ENCODE measurements at places on chromosomes 7 and 10. TPM values are rescaled to one million over a fixed set of nuclear protein-coding genes. Genes with fewer than 3 reads are reported as not detected.

DNA sequence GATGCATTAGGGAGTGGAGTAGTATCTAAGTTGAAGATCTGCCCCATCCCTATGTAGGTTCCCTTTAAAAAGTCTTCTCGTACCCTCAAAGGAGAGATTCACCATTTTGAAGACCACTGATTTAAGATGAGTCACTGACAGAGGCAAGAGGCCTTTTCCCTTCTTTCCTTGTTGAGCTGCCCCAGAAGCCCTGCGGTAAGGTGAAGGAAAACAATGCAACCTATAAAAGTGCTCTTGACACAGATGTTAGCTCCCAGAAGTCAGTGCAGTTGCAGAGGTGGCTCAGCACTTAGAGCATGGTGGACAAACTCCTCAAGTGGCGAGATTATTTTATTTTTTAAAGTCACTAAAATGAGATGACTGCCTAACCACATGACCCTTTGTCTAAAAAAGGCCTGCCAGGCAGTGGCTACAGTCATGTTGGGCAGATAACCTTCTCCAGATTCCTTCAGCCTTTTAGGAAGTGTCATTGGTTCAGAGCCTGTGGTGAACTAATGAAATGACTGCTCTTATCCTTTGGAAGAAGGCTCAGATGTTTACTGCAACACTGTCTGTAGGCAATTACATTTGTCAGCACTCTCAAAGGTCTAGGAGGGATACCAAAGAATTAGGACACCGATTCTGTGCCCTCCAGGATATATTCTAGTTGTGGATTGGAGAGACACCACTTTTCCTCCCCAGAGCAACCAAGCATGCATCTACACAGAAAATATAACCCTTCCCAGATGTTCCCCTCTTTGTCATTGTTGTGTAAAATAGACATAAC is 88.7 kb downstream of the ARID5B start:
- no peak overlapping the region for H3K27ac ChIP-seq
- H3K4me3 ChIP-seq: no peak overlapping the region
- DNase-seq: peak; percentile 6
- H3K36me3 ChIP-seq: no peaks in the 10 kb centered on the region

Gene PHF14
- polyA plus RNA-seq: 5.4 TPM

Gene LOXL4
- 0.03 TPM for polyA plus RNA-seq

- no peaks in the 10 kb centered on the region for H3K27me3 ChIP-seq
- no peaks in the 10 kb centered on the region for H3K36me3 ChIP-seq
- DNase-seq: no peak
- no peak overlapping the region for H3K27ac ChIP-seq
- H3K4me1 ChIP-seq: no peaks in the 10 kb centered on the region
Measured at GRCh38 chr7:46035166-46035565, 114.1 kb upstream of the IGFBP3 start.

DNA sequence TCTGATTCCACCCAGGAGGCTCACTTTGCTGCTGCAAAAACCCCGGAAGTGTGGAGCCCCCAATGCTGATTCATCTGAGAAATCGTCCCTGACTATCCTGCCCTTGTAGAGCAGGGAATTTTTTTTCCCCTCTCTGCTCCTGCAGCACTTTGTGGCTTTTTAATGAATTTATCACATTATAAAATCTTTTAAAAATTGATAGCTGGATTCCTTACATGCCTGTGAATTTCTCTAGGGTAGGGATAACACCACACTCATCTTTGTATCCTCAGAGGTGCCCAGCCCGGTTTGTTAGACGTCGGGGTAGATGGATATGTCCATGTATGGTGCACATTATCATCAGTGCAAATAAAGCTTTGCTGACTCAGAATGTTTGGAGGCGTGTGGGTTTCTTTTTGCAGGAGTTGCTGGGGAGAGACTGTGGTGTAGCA is 185.7 kb downstream of the STK31 start:
- H3K4me1 ChIP-seq: no peaks in the 10 kb centered on the region
- no peaks in the 10 kb centered on the region for H3K36me3 ChIP-seq
- no peak for DNase-seq
- no peak overlapping the region for H3K27ac ChIP-seq

DNA sequence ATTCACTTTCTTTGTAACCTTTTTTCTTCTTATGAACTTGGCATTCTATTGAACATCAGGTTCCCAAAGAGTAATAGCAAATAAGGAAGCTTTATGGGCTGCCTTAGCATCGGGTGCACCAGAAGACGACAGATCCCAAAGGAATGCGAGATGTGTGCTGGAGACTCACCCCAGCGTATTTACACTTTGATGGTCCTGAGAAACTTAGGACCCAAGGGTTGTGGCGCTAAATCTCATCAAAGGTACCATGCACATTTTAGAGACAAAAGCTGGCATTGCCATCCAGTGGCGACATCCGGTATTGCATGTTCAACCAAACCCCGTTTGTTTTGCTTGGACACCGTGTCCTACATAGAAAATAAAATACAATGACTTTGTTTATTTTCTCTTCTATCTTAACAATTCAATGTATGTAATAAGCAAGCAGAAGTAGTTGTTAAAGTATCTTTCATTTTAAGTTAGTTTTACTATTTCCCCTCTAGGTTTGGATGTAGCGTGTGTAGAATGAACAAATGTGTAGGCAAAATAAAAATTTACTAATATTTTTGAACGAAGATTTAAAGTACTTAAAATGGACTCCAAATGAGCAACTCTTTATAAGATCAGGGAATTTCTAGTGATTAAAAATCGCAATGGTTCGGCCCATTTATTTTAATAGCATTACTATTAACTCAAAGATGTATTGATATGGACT is 1154.8 kb downstream of the GATA3 start:
- no peaks in the 10 kb centered on the region for H3K36me3 ChIP-seq
- H3K27ac ChIP-seq: no peak overlapping the region
- no peaks in the 10 kb centered on the region for H3K27me3 ChIP-seq
- peak; percentile 14 for DNase-seq

DNA sequence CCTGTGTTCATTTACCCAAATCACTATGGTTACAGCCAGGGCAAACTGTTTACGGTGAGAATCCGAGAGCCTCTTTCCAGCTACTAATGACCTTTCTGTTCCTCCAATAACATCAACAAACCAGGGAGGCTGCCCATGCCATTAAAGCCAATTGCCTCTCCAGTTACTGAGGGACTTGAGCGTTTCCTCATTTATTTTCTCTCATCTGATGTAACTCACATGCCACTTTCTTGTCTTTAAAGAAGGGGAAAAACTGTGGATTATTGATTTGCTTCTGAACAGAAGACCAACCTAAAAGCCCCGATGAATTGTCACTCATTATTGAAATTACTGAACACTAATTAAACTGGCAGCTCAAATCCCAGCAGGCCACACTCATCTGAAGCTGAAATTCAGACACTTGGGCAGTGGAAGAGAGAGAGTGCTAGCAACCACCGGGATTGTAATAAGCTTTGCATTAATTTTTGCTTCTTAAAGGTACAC is 595.8 kb upstream of the MKI67 start:
- no peak overlapping the region for H3K4me3 ChIP-seq
- no peaks in the 10 kb centered on the region for H3K27me3 ChIP-seq
- no peak overlapping the region for H3K27ac ChIP-seq
- H3K36me3 ChIP-seq: no peaks in the 10 kb centered on the region
- no peak for DNase-seq

DNA sequence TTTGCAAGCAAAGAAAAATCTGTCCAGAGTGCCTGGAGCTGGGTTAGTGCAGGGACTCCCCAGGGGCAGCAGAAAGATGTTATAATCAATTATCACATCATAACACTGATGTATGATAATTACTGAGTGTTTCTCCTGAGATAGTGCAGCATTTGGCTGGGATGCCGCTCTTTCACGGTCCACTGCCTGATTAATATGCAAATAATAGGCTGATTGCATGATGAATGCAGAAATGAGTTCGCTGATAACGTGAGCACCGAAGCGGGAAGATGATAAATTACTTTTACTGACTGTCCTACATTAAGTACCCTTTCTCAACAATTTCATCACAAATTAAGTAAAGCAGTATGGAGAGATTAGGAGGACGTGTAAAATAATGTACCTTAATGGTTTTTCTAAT is 71.4 kb upstream of the SH2B2 start:
- H3K36me3 ChIP-seq: peaks cover 67% of the 10 kb centered on the region
- H3K27ac ChIP-seq: no peak overlapping the region
- H3K4me3 ChIP-seq: no peak overlapping the region
- no peak for DNase-seq

- no peaks in the 10 kb centered on the region for H3K36me3 ChIP-seq
- no peak overlapping the region for H3K27ac ChIP-seq
- no peaks in the 10 kb centered on the region for H3K27me3 ChIP-seq
- H3K4me1 ChIP-seq: no peaks in the 10 kb centered on the region
- DNase-seq: no peak
Measured at GRCh38 chr7:67554986-67555385, 558.4 kb downstream of the TYW1 start.

DNA sequence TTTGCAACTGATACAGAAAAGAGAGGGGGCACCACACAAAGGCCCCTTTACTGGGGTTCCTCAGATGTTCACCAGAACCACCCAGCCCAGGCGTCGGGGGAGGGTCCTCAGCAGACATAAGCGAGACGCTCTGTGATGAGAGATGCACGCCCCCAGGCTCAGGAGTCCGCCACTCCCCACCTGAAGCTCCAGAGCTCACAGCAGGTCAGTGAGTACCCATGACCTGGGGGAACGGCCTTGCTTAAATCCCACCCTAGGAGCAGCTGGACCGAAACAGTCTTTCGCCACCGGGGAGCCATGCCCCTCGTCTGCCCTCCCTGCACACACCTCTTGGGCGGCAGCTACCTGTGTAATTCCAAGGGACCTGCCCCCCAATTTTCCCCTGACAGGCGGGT is 2.8 kb downstream of the CRYGN start:
- H3K27ac ChIP-seq: no peak overlapping the region
- H3K27me3 ChIP-seq: peaks cover 5% of the 10 kb centered on the region
- no peak overlapping the region for H3K4me3 ChIP-seq
- no peak for DNase-seq

Gene STEAP1B
- 0.16 TPM for polyA plus RNA-seq

- no peak overlapping the region for H3K27ac ChIP-seq
- H3K27me3 ChIP-seq: no peaks in the 10 kb centered on the region
- DNase-seq: no peak
Measured at GRCh38 chr10:32234471-32234870, 112.5 kb downstream of the EPC1 start.

Gene EVX1
- not detected for polyA plus RNA-seq

Gene TUBB8
- polyA plus RNA-seq: 0.43 TPM

GRCh38 chr7:123075838-123076467 is 80.5 kb upstream of the TAS2R16 start:
- no peak overlapping the region for H3K27ac ChIP-seq
- H3K36me3 ChIP-seq: no peaks in the 10 kb centered on the region
- no peak overlapping the region for H3K4me3 ChIP-seq
- H3K27me3 ChIP-seq: no peaks in the 10 kb centered on the region
- no peak for DNase-seq
- no peaks in the 10 kb centered on the region for H3K4me1 ChIP-seq

Gene TRPV5
- not detected for polyA plus RNA-seq

All from CD14-positive monocyte (primary cell).